ENCODE measurements at places on chromosomes 3 and 15. TPM values are rescaled to one million over a fixed set of nuclear protein-coding genes. Genes with fewer than 3 reads are reported as not detected.

- no peak for DNase-seq
These were observed 141.1 kb upstream of the PTPRG start for GRCh38 chr3:61420136-61420759.

DNA sequence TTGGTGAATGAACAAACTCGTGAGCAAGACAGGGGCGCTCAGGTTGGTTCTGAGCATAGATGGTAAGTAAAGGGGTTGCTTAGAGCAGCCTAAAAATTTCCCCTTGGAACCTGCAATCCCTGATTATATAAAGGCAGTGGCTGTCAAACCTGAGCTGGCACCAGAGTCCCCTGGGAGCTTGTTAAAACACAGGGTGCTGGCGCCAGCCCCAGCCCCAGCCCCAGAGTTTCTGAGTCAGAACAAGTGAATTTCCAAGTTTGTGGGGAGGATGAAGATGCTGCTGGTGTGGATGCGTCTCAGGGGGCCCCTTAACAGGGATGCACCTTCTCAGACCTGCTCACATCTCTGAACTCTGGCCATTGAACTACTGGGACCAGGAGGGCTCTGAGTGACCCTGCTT lies 48.2 kb downstream of the FEM1B start:
- peak; percentile 39 for DNase-seq

GRCh38 chr15:40763801-40764628 lies at the start of gene GCHFR:
Gene GCHFR (plus strand): TSS chr15:40764068. CDS start chr15:40764181, 113 bp downstream.
- no peak for DNase-seq

DNA sequence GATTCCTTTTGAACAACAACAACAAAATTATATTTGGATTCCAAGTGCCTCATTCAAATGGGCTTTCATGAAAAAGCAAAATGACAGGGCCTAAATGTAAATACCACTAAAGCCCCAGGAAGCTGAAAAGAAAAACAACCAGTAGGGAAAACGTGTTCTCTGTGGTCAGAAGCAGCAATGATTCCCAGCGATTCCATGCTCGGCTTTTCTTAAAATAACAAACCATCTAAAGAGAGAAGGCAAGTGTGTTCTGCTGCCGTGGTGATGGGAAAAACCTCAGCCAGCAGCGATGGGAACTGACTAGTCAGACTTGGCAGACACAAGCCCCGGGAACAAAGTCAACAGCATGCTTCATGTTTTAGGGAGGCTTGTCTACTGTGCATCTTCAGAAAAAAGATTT lies 153.6 kb downstream of the TNIK start:
- DNase-seq = peak; percentile 87

Gene SNX33
- 14.1 TPM for total RNA-seq

GRCh38 chr3:36201546-36201945 lies 178.8 kb upstream of the STAC start:
- no peak for DNase-seq

Gene PLIN1
- not detected for total RNA-seq

Gene CD200
- total RNA-seq = not detected

DNA sequence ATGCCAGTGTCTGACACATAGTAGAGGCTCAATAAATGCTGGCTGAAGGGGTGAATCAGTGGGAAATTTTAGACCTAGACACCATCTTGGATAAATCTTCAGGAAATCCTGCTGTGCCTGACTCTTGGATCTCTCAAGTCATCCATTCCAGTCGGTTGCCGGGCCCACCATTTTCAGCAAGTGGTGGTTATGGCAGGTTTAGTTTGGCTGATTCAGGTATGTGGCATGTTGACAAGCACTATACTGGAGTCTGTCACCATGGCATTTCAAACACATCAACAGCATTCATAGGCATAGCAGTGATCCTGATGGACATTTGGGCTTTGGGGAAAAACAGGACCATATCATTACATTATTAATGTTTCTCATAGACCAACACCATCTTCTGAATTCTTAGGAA lies 25.7 kb upstream of the APH1B start:
- DNase-seq = no peak

DNA sequence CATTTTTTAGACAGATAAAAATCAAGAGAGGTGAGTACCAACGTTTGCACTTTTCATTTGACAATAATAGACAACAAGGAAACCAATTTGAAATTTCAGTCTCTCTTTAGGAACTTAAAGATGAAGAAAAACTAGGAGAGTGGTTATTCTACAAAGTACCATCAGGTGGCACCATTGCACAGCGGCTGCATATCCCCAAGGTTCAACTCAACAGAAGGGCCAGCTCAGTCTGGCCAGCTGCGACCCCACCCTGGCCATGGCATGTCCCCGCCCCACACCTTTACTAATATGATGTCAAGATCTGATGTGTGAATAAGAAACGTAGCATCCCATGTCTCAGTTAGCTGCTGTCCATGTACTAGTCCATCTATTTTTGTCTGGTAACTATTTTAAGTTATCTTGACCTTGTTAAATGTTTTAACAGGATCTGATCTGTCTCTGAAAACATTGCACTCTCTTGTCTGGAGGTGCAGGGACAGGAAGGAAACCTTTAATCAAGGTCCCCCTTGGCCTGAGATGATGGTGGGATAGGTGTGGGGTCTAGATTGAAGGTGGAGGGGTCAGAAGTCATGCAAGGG lies 35.5 kb upstream of the CGNL1 start:
- peak; percentile 67 for DNase-seq

Gene SUMF1
- 87.0 TPM for total RNA-seq

Gene LINS1
- total RNA-seq = 6.9 TPM

Gene SYNPR
- not detected for total RNA-seq

DNA sequence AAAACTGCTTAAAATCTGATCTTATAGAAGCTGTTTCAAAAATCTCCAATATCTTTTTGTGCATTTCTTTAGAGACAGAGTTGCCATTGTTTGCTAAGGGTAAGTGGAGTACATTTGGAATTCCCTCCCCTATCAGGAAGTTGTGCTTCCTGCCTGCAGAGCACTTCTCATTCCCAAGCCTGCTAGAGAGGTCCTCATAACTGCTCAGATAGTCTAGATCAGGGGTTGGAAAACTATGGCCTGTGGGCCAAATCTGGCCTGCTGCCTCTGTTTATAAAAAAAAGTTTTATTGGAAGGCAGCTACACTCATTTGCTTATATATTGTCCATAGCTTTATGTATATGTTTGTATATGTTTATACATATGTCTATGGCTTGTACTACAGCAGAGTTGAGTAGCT lies 333.7 kb upstream of the PROK2 start:
- DNase-seq = no peak

Gene NT5DC2
- total RNA-seq = 92.3 TPM

Gene SAMD7
- not detected for total RNA-seq

Gene KNL1
- 33.6 TPM for total RNA-seq

Gene CMTM7
- total RNA-seq = 8.5 TPM

Gene ZWILCH
- 51.4 TPM for total RNA-seq

Gene ITGB5
- 146 TPM for total RNA-seq

Gene HTR3E
- total RNA-seq = not detected

DNA sequence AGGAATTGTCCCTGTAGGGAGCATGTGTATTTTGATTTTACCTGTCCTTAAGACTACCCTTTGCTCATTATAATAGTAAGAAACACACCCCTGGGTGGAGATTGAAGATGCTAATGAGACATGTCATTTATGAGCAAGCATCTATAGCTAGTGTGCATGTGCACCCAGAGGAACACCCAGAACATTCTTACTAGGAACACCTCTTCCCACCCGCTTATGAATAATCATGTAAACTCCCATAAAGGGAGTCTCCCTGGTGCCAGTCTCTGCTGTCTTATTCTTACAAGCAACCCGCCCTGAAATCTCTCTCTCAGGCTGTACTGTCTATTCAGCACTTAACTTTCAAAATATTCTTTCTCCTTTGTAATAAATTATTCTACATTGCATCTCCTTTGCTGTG lies 1227.3 kb downstream of the ROBO1 start:
- no peak for DNase-seq

Gene MYH15
- total RNA-seq = 1.7 TPM

- DNase-seq = peak; percentile 65
These were observed 477.8 kb downstream of the RBMS3 start for GRCh38 chr3:29758434-29759322.

Gene GASK1A
- not detected for total RNA-seq

DNA sequence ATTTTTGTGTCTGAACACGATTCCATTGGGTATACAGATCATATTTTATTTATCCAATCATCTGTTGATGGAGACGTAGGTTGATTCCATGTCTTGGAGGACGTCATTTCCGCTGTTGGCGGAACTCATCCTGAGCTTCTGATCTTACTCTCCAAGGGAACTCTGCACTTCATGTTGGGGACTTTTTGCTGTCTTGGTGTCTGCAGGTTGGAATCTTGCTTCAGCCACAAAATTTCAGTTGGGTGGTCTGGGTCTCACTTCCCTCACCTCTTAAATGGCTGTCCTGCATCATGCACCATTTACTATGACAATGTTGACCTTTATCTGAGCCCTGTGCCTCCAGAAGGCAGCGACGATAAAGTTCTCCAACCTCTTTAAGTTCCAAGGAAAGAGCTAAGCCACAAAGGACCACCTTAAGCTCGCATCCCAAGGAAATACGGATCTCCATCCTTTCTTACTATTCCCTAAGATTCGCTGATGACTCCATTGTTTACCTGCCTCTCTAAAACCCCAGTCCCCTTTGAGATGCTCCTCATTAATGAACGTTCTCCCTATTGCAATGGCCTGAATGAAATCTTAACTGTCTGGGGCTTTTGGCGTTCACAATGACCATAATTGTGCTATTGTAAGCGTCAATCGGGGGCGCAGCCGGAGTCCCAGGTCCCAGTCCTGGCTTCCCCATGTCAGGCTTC lies 23.1 kb upstream of the RNU6-1 start:
- no peak for DNase-seq

GRCh38 chr3:4943549-4943948 lies 35.7 kb upstream of the BHLHE40 start:
- DNase-seq = no peak

DNA sequence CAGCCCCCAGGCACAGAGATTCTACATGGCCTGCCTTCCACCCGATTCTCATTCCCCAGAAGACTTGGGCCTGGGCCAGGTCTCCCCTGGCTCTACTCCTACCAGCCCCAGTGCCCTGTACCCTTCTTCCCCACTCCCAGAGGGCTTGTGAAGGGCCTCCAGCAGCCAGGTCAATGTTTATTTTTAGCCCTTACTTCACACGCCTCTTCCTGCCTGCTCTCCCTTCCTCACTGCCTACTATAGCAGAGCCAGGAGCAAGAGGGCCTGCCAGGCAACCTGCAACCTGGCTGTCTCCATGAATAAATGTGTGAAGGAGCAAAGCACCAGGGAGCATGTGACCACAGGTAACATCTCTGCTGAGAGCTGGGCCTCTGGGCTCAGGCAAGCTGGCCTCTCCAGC lies 26.4 kb upstream of the APEH start:
- no peak for DNase-seq

- peak; percentile 10 for DNase-seq
These were observed 1.1 kb downstream of the ITPR1 start for GRCh38 chr3:4493941-4494894.

GRCh38 chr15:55247766-55248427 lies 41.7 kb downstream of the RAB27A start:
- no peak for DNase-seq

DNA sequence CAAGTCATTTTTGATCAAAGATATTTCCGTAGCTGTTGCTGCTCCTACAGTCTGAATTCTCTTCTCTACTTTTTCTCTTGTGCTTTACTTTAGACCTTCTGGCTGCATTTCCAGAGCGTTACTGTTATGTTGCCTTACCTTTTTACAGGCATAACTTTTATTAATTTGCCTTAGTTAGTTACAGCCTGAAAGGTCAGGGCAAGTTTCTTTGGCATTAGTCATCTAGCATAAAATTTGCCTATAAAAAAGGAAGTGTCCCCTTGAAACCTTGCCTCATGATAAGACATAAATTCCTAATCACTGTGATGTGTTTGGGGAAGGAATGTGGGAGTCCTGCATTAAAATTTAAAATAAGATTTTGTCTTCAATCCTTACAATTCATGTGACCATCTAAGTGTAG lies 618.5 kb downstream of the NR2F2 start:
- DNase-seq = peak; percentile 4

DNA sequence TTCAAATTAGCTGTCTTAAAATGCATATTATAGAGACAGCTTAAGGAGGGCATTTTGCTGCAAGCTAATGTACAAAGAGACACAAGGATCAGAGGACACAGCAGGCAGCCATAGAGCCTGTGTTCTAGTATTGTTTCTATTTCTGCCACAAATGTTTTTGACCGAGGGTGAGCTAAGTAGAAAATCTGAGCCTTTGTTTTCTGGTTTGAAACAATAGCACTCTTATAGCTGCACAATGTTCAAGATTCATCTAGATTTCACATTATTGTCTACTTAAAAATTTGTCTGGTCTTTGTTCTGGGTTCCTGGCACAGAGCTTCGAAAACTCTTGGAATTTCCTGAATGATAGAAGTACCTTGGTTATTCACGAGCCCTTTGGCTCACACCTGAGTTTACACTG lies 40.0 kb upstream of the TUSC7 start:
- no peak for DNase-seq

- no peak for DNase-seq
These were observed 145.0 kb upstream of the ZBTB20 start for GRCh38 chr3:115292131-115292530.

GRCh38 chr15:89362203-89363101 lies 27.8 kb upstream of the POLG start:
- DNase-seq = no peak

Gene ASB14
- not detected for total RNA-seq

Gene HES1
- total RNA-seq = 4.5 TPM

DNA sequence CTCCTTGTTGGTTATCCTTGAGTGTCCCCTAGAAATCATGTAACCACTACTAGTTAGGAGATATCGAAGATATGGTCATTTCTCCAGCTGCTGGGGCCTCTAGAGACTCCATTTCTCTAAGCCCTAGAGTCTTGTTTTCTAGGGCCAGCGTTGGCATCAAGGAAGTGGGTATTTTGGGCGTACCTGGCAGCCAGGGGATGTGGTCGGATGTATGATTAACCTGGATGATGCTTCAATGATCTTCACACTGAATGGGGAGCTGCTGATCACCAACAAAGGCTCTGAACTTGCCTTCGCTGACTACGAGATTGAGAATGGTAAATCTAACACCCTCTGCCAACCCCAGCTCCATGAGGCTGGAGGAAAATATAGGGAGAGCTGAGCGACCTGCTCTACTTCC lies 325.5 kb downstream of the RYR3 start:
- DNase-seq = no peak

Gene CDC25A
- total RNA-seq = 21.1 TPM

Gene REC114
- not detected for total RNA-seq

Gene LRCH3
- 23.8 TPM for total RNA-seq

- DNase-seq = peak; percentile 44
These were observed 654 bp downstream of the PIK3CA start for GRCh38 chr3:179148616-179149405.

Gene IL1RAP
- total RNA-seq = 14.6 TPM

GRCh38 chr15:40266828-40267304 lies 16.0 kb downstream of the ANKRD63 start:
- DNase-seq = peak; percentile 98

Gene TNIK
- total RNA-seq = 6.0 TPM

DNA sequence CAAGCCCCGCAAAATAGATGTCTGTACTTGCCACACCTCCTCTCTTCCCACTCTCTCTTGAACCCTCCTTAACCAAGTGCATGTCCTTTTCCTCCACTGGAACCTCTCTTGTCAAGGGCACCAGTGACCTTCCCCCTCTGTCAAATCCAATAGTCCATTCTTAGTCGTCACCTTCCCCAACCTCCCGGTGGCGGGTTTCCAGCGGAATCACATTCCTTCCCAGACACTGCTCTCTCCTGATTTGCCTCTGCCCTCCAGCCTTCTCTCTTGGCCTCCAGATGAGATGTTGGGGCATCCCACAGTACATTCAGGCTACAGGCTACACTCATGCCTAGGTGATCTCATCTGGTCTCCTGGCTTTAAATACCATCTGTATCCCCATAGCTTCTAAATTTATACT lies 31.1 kb downstream of the SCN5A start:
- DNase-seq = no peak

GRCh38 chr3:124412644-124413043 lies 317.6 kb upstream of the UMPS start:
- no peak for DNase-seq
